ENCODE measurements at places on chromosomes 5 and 9.

- no peak for DNase-seq
These were observed 28.2 kb downstream of the SARDH start for GRCh38 chr9:133709691-133710571.

DNA sequence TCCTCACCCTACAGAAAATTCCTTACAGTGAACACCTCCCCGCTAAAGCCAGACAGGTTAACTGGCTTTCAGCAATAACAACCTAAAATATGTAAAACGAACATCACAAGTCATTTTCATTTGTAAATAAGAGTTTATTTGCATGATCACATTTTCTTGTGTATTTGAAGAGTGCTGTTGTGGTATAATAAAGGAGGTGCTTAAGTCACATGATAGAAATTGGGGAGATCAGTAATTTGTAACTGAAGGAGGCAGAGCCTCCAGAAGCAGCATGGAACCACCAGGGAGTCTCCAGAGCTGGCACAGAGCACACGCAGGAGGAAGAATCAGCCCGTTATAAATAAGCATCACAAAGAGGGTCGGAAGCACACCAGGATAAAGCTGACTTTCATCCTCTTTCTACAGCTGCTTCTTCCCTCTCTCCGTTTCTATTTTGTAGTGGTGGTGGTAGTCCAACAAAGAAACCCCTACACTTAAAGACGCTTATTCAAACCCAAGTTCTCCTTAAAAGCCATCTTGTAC lies 210.6 kb downstream of the MAPKAP1 start:
- no peak for DNase-seq

- no peak for DNase-seq
These were observed 3.2 kb upstream of the SMAD5 start for GRCh38 chr5:136129445-136129844.

DNA sequence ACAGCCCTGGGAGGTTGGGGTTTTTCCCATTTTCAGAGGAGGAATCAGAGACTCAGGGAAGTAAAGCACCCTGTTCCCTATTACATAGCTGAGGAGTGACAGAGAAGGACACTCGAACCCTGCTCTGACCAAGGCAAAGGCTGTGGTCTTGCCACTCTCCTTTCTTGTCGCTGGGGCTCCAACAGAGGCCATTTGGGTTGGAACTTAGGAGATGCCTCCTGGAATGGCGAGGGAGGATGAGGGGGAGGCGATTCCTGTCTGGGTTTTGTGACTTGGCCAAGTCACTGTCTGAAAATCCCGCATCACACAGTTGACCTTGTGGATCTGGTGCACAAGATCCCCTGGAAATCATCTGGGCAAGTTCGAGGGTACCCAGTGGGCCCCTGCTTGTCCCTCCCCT lies 64.0 kb upstream of the HAND1 start:
- DNase-seq, result no peak

DNA sequence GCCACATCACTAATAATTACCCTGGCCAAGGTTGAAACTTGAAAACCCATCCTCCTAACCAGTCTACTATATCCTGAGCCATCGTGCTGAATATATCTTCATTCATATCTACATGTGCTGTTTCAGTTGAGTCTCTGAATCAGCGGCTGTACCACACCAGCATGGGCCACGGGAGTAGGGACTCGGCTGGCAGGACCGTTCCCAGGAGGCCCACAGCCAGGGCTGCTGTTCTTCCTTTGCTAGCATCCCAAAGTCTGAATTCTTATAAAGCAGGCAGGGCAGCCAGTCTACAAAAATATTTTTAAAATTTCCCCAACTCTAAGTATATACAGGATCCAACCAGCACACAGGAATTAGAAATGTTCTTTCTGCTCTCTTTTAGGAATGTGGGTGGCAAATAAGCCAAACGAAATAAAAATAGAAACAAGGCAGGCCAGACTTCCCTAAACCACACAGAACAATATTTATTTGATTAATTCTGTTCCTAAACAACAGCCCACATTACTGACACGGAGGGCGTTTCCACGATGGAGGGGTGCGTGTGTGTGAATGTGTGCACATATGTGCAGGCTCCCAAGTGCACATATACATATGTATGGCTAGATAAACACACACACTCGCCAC lies 42.8 kb upstream of the EQTN start:
- no peak for DNase-seq

- no peak for DNase-seq
These were observed 63.2 kb downstream of the SLC44A1 start for GRCh38 chr9:105307591-105308130.

DNA sequence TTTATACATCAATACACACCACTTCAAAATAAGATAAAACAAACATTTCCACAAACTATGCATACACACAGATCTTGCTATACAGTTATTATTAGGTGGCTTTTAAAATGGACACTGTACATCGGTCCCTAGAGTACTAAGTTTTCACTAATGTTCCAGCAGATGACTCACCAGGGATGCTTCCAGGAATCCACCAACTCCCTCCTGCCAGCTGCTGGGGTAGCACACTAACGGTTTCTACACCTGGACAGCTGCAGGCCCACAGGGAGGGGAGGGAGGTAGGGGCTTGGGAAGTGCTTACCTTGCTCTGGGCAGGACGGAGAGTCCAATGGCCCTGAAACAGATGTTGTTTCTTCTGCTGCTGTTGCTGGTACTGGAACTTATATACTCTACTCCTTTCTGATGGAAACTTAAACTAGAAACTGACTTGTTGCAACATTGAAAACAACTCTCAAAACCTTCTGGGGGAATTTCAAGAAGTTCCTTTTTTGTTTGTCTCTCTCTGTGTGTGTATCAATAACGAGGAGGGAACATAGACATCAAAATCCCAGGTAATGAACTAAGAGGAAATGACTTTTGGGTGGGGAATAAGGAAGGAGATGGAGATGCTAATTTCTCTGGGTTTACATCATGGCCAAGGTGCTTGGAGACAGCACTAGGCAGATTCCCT lies at the start of gene IL12B:
Gene IL12B (minus strand): TSS at position 357 of the 670 bp plus-strand sequence. CDS start 3,705 bp downstream, outside the sequence.
- DNase-seq, result no peak

DNA sequence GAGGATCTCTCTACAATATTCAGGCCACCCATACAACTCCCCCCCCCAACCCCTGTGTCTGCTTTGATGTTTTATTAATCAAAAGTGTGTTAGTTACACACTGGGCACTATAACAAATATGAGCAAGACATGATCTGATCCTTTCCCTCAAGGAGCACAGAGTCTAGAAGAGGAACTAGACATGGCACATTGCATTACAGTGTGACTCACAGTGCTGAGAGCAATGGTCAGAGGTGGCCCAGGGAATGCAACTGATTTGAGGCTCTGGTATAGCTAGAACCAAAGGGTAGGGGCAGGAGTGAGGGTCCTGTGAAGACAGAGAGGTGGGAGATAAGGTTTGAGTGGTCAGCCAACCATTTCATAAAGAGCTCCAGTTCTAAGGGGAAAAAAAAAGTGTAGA lies 539.2 kb downstream of the ACTL7B start:
- DNase-seq, result no peak

DNA sequence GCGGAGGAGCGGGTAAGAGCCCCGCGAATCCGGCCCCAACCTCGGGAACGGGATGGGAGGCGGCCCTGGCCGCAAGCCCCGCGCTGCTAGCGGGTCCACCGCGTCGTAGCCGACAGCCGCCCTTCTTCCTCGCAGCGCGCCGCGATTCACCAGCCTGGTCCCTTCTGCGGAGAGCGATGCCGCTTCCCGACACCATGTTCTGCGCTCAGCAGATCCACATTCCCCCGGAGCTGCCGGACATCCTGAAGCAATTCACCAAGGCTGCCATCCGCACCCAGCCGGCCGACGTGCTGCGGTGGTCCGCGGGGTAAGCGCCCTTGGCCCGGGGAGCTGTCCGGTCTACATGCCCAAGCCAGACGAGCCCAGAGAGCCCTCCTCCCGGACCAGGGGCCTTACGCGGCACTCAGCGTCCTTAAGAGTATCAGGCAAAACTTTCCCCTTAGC lies 335 bp downstream of the ROPN1L start:
- no peak for DNase-seq

DNA sequence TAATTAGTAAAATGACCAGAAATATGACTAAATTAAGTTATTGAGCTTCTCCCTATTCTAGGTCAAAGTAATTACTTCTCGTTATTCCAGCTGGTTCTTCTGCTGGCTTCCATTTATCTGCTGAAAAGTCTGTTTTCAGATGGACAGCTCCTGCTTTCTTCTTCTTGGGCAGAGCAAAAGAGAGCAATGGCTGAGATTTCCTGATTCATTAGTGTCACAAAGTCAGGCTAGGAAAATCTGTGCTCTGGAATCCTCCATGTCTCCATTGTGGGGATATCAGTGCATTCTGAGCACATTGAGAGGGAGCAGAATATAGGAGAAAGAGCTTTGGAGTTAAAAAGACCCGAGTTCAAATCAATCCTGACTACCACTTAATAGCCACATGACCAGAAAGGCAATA lies 33.7 kb upstream of the NRG2 start:
- no peak for DNase-seq

DNA sequence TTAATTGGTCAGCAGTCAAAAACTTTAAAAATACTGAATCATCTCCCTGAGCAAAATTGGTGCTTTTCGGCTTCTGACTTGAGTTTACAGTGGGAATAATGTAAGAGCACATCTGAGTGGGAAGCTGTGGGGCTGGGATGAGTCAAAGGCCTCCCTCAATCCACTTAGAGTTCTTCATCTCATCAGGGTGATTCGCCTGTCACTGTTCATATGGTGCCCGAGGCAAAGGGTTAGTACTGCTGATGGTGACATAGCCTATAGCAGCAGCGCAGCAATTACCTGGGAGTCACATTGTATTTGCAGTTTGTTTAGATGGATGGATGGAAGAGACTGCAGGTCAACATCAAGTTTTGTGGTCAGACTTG lies 113.8 kb upstream of the ZNF608 start:
- no peak for DNase-seq

DNA sequence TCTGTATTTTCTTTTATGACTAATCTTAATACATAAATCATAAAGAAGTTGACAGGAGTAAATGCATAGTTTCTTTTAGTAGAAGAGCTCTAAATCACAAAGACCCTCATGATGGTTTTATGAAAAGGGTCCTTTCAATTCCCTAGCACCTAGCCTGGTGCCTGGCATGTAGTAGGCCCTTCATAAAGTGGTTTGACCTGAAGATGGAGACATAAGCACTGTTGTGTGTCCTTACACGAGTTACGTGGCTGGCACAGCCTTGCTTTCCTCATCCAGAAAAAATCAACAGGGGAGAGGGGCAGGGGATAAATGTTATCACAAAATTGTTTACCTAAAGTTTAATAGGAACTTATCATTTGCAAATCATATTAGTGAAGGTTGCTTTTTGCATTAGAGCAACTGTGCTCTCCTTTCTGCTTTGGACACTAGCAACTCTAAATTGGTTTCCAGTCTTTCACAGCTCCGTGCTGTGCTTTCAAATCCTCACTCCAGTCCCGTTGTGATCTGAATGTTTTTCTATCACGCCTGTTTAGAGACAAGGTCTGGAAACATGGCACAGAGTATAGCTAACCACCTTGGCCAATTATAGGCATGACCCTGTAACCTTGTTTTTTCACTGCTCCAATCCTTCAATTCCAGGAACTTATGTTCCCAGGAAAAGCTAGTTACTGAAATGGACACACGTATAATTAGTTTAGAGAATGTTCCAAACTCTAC lies 55.7 kb downstream of the ARL15 start:
- no peak for DNase-seq

GRCh38 chr5:116494784-116495450 lies 79.7 kb downstream of the SEMA6A start:
- DNase-seq, result no peak

- no peak for DNase-seq
These were observed 92.3 kb downstream of the STRBP start for GRCh38 chr9:123175854-123176629.

DNA sequence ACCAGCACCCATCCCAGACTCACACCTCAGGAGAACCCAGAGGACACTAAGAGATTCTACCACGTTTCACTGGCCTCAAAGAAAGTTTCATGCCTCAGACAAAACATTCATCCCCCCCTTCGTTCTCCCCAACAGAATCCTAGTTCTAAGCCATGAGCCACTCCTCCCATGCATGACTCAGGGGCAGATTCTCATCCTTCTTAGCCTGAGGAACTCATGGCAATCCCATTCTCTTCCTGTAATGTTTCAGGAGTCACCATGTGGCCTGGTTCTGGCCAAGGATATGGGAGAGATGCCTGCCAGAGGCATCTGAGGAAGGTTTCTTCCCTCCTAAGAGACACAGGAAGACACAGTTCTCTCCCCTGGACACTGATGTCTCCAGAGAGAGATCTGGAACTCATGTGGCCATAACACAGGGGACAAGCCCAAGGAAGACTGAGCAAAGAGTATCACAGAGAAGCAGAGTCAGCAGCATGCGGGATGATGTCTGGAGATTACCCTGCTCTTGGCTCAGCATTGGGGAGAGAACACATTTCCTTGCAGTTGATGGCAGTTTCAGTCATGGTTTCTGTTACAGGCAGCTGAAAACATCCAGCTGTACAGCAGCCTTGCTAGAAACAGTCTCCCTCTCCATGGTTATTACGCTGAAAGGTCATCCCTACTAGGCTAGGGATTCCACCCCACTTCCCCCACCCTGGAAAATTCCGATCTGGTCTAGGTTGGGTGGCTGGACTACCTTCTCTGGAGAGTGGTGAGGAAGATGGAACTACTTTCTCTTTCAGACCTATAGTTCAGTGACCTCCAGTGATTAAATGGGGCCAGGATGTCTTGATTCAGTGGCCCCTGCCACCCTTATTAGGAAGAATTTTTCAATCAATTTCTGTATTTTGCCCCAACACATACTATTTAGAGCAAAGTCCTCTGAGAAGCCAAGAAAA lies 115.4 kb downstream of the ZNF608 start:
- DNase-seq, result no peak

- DNase-seq, result no peak
These were observed 110.5 kb downstream of the JMY start for GRCh38 chr5:79346420-79346824.

DNA sequence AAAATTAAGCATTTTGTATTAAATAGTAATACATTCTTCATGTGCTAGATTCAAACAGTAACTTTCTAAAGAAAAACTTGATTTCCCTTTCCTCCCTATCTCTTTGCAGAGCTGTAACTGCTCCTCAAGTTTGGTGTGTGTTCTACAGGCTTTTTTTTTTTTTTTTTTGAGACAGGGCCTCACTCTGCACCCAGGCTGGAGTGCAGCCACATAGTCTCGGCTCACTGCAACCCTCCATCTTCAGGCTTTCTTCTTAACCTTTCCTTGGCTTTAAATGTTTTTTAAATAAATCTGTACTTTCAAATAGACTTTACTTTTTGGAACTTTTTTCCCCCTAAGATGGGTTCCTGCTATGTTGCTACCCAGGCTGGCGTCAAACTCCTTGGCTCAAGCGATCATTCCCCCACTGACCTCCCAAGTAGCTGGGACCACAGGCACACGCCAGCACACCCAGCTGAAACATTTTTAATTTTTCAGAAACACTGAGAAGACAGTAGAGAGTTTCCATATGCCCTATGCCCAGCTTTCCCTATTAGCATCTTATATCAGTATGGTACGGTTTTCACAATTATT lies 9.1 kb downstream of the NDFIP1 start:
- DNase-seq, result no peak

Data from GM12864 (cell line).